ENCODE measurements at places on chromosomes 16 and 17.

DNA sequence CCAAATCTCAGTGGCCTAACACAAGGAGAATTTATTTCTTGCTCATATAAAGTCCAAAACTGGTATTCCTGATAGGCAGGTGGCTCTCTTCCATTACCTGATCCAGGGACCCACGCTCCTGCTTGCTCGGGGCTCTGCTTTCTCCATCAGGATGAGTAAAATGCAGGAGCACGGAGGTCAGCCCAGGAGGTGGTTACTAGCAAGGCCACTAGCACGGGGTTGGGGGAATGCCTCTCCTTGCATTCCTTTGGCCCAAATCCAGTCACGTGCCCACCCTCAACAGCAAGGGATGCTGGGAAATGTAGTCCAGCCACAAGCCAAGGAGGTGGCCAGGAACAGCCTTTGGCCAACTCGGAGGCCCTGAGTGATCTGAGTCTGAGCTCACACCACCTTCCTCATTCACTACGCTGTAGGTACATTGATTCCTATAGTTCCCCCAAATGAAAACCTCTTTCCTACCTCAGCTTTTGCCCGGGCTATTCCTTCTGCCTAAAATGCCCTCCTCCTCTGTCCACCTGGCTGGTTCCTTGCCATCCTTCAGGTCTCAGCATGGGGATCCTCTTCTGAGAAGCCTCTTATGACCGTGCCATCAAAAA lies 38.3 kb upstream of the HAPSTR1 start:
- DNase-seq, result no peak

DNA sequence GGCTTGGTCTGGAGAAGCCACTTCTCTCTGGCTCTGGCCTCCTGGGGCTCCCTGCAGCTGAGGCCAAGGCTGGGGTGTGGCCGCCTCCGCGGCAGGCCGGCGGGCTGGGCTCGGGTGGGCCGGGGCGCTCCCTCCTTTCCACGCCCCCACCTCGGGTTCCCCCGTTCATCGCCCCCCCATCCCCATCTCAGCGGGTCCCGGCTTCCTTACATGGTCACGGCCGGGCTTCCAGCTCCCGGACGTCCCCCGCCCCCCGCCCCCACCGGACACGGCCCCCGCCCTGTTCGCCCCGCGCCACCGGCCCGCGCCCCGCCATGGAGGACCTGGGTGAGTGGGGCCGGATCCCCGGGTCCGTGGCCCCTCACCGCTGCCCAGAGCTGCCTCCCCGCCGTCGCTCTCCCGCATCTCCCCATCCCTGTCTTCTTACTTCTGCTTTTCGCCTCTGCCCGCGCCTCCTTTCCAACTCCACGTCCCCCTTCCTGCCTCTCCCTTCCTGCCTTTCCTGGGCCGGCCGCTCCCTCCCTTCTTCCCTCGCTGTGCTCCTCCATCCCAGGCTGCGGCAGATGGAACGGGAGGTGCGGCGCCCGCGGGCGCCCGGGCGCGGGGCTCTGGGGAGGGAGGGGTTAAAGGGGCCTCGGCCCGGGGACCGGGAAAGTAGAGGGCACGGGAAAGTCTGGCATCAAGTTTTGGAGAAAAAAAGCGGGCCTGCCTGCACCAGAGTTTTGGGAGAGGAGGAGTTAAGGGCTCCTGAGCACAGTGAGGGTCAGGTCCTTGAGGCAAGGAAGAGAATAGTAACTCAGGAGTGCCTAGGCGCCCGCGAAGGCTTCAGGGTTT lies at the start of gene TGFB1I1:
TGFB1I1 (plus strand) TSS at position 278 of the 834 bp plus-strand sequence; CDS start at position 315, 37 bp downstream.
- DNase-seq, result no peak

- DNase-seq, result no peak
Observed at GRCh38 chr17:77526728-77527350, 386.1 kb downstream of the SEC14L1 start.

GRCh38 chr16:75096656-75097055 lies 19.9 kb downstream of the LDHD start:
- no peak for DNase-seq

Measured in activated naive CD4-positive, alpha-beta T cell (primary cell).